ENCODE measurements at places on chromosomes 1 and 21. TPM values are rescaled to one million over a fixed set of nuclear protein-coding genes. Genes with fewer than 3 reads are reported as not detected.

AKR7A3 gene
- 0.23 TPM for total RNA-seq

FCRL4 gene
- not detected for total RNA-seq

SLAMF8 gene
- total RNA-seq: not detected

USP33 gene
- total RNA-seq: 48.7 TPM

LCE2B gene
- not detected for total RNA-seq

DNA sequence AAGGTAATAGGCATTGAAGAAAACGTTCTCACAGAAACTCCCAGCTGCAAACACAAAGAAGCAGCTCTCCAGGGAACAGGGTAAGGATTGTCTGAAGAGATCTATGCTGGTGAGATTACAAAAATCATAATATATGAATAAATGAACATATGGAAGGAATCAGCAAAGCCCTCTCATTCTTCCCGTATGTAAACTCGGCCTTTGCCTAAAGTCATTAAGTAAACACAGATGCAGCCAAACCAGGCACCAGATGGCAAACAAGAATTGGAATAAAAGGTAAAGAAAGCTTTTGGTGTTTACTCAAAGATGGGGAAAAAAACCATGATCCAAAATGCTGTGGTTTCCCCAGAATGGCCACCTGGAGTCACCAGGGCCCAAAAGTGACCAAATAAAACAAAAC lies 76.6 kb upstream of the HOOK1 start:
- DNase-seq: no peak

DNA sequence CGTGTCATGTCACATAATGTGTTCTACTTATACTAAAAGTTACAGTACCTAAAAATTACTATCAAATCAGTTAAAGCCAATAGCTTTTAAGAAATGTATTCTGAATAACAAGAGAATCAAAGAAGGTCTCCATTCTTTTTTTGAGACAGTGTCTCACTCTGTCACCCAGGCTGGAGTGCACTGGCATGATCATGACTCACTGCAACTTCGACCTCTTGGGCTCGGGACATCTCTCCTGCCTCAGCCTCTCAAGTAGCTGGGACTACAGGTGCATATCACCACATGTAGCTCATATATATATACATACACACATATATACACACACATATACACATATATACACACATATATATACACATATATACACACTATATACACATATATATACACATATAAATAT lies 20.1 kb downstream of the COP1 start:
- DNase-seq: no peak

- no peak for DNase-seq
These were observed 5.5 kb upstream of the SPAG17 start for GRCh38 chr1:118190561-118190960.

DNA sequence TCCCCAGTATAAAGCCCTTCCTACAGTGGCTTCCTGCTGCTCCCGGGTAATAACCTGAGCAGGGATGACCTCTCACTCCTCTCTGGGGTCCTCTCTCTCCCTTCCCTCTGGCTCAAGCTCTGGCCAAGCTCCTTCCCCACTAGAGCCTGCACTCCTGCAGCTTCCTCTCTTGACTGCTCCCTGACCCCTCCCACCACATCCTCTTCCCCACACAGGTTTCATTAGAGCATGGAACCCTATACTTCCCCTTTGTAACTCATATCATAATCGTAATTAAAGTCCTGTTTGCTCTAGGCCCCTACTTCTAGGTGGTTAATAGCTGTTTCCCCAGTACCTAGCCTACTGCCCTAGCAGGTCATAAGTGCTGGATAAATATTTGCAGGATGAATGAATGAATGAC lies 146.2 kb downstream of the C1orf21 start:
- no peak for DNase-seq
